Stimulated activated CD4-positive, alpha-beta T cell treated with anti-CD3 and anti-CD28 coated beads, Interleukin-4, amount 100 ng/mL, for 4 hours (primary cell): ENCODE measurements at places on chromosomes 7 and 10.

DNA sequence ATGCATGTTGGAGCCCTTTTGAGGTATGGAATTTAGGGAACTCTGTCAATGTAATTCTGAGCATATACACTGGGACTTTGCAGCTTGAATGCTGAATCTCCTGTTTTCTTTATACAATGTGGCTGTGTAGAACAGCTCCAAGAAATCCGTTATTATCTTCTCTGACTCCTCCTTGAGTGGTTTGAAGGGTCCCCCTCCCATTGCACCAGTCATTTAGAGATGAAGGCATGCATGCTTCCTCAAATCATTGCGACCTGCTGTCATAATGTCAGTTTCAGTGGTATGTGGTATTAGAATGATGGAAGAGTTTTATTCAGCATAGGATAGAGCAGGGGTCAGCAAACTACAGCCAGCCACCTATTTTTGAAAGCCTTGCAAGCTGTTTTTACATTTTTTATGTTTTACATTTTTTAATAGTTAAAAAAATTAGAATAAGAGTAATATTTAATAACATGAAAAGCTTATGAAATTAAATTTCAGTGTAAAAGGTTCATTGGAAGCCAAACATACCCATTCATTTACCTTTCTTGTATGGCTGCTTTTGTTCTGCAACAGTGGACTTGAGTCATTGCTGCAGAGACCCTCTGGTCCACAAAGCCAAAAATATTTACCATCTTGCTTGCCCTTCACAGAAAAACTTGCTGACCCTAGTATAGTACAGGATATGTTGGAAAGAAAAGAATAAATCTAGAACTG lies 8.1 kb downstream of the STK17A start:
- no peak for DNase-seq

DNA sequence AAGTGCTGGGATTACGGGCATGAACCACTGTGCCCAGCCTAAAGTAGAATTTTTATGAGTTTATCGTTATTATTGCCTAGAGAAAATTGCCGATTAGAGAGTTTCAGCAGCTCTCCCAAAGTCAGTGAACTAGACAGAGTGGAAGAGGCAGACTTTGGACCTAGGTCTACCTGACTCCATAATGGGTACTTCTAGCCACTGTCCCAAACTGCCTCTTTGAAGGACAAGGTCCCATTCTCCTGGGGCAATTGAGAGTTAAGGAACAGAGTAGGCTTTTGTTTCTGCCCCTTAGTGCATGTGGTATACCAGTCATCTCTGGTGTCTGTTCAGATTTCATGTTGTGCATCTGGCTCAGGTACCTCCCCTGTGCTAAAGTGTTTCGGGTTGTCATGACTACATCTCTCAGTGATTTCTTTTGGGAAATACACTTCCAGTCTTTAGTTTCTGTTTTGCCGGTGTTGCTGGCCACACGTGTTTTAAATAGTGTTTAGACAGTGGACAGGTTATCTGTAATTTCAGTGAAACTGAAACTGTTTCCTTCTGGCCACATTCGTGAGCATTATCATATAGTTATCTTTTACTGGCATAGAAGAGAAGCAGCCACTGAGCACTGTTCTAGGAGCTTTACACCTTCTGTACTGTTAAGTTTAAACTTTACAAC lies 4.7 kb downstream of the TMEM236 start:
- DNase-seq = no peak

GRCh38 chr10:124707551-124707950 lies 36.6 kb downstream of the FAM53B start:
- no peak for DNase-seq

GRCh38 chr7:139743267-139743966 lies 34.4 kb downstream of the HIPK2 start:
- DNase-seq = no peak

- DNase-seq = no peak
These were observed 163.7 kb upstream of the AHR start for GRCh38 chr7:17134786-17135185.

DNA sequence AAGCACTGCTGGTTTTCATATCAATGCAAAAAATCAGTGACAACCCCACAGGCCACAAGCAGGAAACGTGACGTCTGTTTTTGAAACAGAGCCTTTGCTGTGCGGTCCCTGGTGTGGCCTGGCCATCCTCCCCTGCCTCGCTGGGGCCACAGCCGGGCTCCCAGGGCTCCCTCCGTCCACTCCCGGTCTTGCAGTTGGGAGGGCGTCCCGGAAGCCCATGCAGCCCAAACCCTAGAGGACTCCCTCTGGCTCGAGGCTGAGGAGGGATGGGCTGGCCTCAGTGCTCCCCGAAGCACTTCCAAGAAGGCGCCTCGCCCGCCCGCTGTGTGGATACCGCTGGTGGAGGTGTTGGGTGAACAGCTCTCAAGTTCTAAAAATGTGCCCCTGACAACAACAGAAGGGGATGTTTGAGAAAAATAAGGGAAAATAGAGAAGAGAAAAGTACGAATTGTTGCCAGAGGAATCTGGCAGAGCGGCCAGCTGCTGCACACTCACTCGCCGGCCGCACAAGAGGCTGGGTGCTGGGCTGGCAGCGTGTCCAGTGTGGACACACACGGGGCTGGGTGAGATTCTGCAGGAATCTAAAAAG lies 73.5 kb downstream of the ZRANB1 start:
- no peak for DNase-seq

GRCh38 chr10:22682237-22683139 lies 31.9 kb downstream of the PIP4K2A start:
- DNase-seq = peak; percentile 47
